ENCODE measurements at places on chromosomes 6 and 20.

- DNase-seq, result no peak
These were observed at the start of gene HMGCLL1 for GRCh38 chr6:55578537-55579363. HMGCLL1 (minus strand) TSS chr6:55579192; CDS start chr6:55579055, 137 bp downstream.

- no peak for DNase-seq
These were observed 86.2 kb downstream of the VEGFA start for GRCh38 chr6:43856005-43856765.

DNA sequence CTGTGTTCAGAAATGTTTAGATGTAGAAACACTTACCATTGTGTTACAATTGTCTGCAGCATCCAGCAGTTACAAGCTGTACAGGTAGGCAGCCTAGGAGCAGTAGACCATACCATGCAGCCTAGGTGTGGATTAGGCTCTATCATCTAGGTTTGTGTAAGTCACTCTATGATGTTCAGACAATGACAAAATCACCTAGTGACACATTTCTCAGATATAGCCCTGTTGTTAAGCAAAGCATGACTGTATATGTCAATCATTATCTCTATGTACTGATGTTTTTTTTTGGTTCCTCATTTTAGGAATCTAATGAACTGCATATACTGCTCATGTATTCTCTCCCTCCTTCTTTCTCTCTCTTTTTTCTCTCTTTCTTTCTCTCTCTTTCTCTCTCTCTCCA is 22.2 kb downstream of the CST8 start:
- DNase-seq, result no peak

DNA sequence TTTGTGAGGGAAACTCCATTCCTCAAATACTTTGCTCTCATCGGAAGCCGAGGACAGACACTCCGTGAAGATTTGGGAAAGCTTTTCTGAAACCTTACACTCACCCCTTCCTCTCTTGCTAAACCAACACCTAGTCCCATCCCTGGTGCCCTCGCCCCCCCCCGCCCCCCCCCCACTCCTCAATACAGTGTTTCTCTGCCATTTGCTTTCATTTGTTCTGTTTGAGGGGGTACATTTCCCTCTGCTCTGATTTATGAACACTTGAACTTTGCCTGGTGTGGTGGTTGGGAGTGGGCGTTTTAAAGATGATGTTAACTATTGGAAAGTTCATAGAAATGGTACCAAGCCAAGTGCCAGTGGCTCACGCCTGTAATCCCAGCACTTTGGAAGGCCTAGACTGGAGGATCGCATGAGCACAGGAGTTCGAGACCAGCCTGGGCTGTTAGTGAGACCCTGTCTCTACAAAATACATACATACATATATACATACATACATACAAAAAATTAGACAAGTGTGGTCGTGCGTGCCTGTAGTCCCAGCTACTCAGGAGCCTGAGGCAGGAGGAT is 1.1 kb downstream of the RAB32 start:
- no peak for DNase-seq

DNA sequence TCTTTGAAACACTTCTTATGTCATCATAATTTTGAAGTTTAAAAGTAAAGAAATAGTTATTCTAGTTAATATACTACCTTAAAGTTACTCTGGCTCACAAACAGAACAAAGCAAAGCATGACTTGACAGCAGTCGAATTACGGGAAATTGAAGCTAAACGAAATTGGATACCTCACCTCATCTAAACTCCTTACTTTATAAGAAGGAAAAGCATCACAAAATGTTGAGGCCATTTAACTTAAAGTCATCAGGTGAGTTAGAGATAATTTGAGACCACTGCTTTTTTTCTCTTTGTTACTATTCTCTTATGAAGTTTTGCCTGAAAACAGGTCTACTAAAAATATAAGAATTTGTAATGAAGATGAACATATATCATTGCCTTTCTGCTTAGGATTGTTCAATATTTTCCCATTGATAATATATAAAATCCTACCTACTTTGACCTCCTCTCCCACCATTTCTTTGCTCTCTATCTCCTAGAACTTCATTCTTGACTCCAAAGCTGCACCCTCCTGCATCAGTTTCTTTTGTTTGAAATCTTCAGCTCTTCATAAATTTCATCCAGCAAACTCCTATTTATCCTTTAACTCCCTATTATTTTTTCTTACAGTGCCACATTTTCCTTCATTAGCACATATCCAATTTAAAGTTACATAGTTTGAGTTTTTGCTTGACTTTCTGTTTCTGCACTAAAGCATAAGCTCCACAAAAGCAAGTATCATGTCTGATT is 510.7 kb upstream of the ZNF337 start:
- no peak for DNase-seq

DNA sequence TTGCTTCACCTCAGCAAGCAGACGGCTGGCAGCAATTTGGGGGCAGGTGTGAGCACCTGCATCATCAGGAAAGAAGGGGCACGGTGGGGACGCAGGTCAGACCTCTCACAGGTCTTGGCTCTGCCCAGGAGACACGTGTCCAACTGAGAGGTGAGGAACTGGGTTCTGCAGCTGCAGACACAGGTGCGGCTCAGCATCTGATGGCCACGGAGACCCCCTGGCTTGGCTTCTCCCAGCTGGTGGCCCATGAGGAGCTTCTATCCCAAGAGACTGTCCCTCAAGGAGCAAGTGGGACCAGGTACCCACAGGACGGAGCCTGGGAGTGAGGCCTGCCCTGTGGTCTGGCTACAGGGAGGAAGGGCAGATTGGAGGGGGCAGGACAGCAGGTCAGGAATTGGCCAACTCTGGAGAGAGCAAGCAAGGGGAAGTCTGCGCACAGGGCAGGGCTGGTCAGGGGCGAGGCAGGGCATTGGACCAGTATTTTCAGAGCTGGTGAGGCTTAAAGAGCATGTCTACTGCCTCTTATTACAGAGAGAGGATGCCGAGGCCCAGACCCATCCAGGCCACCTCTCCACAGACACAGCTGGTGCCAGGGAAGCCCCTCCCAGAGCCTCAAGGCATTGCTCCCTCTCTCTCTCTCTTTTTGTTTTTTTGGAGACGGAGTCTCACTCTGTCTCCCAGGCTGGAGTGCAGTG is 4.2 kb downstream of the STMN3 start:
- DNase-seq, result no peak
